Mesothelial cell of epicardium (in vitro differentiated cells): ENCODE measurements at places on chromosomes 5 and 9.

DNA sequence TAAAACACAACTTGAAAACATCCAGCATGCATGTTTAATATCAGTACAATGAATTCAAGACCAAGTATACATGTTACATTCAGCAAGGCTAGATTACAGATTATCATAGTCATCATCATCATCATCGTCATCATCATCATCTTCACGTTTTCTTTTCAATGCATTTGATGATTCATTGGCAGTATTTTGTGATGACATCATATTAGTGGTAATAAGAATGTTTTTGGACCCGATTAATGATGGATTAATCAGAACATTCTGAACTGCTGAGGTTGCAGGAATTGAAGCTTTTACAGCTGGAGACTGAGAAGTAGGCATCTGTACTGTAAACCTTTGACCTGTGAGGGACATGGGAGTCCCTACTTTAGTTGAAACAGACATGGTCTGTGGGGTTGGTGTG lies 4.5 kb downstream of the AK6 start:
- DNase-seq, result no peak

GRCh38 chr9:121773286-121773953 lies 122.0 kb downstream of the DAB2IP start:
- no peak for DNase-seq

- DNase-seq, result no peak
Measured at GRCh38 chr5:65192331-65192730, 289.4 kb downstream of the ADAMTS6 start.

DNA sequence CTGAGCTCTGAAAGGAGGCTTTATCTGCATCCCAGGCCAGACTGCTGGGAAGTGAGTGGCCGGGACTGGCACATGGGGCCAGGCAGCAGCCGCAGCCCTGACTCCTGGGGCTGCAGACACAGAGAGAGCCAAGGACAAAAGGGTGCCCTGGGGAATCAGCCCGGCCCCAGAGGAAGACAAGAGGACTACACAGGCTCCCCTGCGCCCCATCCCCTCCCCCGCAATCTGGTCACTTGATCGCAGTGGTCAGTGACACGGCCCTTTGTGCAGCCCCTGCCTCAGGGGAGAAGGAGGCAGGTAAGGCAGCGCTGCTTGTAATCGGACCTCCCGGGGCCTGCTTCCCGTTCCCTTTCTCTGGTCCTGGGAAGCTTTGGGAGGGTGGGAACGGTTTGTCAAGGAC lies 55.5 kb upstream of the FUBP3 start:
- DNase-seq, result no peak

GRCh38 chr5:84378961-84379360 lies 5.7 kb downstream of the EDIL3 start:
- no peak for DNase-seq
